ENCODE measurements at places on chromosomes 16 and 17.
A peak's percentile ranks its signal among the peaks of the same experiment; 100 is the strongest.

DNA sequence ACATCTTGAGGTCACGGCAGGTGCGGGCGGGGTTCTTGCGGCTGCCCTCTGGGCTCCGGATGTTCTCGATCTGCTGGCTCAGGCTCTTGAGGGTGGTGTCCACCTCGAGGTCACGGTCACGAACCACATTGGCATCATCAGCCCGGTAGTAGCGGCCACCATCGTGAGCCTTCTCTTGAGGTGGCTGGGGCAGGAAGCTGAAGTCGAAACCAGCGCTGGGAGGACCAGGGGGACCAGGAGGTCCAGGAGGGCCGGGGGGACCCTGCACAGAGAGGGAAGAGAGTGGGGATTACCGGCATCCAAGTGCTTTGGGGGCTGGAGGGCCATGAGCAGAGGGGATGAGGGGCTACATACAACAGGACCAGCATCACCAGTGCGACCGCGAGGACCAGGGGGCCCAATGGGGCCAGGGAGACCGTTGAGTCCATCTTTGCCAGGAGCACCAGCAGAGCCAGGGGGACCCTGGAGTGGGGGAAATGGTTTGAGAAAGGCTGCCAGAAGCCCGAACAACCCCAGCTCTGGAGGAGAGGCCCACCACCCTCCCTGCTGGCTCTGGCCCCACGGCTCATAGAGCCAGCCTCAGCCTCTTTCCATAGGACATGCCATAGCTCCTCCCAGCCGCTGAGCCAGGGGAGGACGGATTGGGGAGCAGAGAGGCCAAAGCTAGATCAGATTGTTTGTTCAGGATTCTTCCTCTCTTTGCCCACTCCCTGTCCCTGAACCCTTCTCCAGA lies 14.6 kb downstream of the COL1A1 start:
- no peak for DNase-seq

GRCh38 chr17:48026502-48027321 lies 10.9 kb downstream of the COPZ2 start:
- peak; percentile 80 for DNase-seq

GRCh38 chr16:24440306-24440705 lies 99.1 kb upstream of the RBBP6 start:
- DNase-seq, result no peak

DNA sequence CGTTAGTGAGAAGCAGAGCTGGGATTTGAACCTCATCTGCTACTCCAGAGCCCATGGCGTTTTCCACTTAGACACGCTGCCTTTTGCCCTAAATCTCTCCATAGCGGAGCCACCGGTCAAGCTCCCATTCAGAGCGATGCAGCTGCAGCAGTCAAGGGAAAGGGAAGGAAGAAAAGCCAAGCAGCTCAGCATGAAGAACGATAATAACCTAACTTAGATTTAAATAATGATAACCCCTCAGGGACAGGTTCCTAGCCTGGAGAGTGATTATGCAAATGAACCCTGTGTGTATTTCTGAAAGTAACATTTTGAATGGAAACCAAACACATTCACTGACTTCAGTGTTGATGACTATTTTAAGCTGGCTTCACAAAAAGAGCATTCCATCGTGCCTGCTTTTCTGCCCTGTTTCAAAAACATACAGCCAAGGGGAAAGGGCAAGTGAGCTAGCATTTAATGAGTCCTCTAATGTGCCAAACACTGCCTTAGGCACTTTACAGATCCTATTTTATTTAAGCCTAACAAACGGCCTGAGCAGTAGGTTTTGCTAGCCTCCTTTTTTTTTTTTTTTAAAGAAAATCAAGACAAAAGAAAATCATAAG lies 798.3 kb downstream of the CDH8 start:
- DNase-seq, result no peak

DNA sequence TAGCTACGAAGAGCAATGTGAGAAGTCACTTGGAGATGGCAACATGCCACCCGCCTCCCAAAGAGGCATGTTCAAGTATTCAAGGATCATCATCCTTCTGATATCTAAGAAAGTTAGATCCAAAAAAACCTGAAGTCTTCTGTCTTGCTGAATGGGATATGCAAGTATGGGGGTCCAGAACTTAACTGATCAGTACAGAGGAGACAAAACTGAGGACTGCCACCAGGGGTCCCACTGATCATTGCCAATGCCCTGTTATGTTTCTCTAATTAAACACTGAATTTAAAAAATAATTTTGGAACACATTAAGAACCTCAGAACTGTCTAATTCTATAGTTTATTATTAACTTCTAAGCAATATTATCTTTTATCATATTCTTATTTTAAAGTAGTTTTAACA lies 99.7 kb downstream of the CDH8 start:
- DNase-seq, result no peak

- no peak for DNase-seq
These were observed 151.2 kb upstream of the AXIN2 start for GRCh38 chr17:65712383-65713267.

DNA sequence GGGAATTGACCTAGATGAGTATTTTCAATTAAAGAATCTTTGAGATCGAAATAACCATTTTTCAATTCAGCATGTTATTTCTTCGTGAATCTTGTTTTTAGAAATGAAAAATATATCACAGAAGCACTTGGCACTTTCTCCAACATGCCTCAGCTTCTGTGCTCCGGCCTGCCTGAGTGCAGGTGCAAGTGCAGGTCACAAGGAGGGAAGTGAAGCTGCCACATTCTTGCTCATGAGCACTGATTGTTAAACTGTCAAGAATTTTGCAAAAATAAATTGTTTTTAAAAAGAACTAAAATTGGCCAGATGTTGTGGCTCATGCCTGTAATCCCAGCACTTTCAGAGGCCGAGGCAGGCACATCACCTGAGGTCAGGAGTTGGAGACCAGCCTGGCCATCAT lies 38.3 kb upstream of the SKAP1 start:
- no peak for DNase-seq

DNA sequence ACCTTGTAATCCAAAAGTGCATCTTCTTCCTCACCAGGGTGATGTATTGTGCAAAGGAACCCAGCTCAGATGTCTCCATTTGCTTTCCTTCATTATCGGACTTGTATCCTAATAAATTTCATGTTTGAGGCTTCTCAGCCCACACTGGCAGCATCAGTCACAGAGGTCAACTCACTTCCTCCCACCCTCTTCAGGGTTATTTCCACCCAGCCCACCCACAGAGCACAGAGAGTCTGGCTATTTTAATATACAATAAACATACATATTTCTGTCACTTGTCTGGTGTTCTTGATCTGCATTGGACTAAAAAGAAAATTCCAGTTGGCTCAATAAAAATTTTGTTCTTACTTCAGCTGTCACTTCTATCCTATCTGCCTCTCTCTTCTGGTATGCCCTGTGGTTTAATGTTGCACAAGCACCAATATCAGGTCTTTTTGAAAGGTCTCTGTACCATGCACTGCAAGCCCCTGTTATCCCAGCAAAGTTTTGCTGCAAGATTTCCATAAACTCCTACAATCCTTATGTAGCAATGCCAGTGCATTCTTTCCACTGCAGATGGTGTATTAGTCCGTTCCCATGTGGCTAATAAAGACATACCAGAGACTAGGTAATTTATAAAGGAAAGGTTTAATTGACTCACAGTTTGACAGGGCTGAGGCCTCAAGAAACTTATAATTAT lies 201.8 kb downstream of the CDH11 start:
- no peak for DNase-seq

GRCh38 chr17:55730380-55730779 lies 7.7 kb upstream of the TMEM100 start:
- DNase-seq, result no peak

- DNase-seq, result no peak
These were observed 15.7 kb upstream of the GPR139 start for GRCh38 chr16:20089246-20089965.

GRCh38 chr17:10648956-10649355 lies 8.2 kb downstream of the MYH3 start:
- DNase-seq, result no peak

- DNase-seq, result no peak
These were observed 127.9 kb upstream of the CPHXL start for GRCh38 chr16:75854152-75854551.

DNA sequence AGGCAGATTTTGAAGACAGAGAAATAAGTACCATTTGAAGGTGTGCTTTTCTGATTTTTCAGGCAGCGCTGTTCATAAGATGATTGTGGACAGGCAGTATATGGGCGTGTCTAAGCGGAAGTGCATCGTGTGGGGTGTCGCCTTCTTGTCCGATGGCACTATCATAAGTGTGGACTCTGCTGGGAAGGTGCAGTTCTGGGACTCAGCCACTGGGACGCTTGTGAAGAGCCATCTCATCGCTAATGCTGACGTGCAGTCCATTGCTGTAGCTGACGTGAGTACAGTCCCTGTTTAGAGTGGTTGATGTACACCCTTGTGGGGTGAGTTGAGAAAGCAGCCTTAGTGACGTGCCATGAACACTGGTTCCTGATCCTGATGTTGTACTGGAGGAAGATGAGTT lies 10.7 kb downstream of the UTP4 start:
- no peak for DNase-seq

DNA sequence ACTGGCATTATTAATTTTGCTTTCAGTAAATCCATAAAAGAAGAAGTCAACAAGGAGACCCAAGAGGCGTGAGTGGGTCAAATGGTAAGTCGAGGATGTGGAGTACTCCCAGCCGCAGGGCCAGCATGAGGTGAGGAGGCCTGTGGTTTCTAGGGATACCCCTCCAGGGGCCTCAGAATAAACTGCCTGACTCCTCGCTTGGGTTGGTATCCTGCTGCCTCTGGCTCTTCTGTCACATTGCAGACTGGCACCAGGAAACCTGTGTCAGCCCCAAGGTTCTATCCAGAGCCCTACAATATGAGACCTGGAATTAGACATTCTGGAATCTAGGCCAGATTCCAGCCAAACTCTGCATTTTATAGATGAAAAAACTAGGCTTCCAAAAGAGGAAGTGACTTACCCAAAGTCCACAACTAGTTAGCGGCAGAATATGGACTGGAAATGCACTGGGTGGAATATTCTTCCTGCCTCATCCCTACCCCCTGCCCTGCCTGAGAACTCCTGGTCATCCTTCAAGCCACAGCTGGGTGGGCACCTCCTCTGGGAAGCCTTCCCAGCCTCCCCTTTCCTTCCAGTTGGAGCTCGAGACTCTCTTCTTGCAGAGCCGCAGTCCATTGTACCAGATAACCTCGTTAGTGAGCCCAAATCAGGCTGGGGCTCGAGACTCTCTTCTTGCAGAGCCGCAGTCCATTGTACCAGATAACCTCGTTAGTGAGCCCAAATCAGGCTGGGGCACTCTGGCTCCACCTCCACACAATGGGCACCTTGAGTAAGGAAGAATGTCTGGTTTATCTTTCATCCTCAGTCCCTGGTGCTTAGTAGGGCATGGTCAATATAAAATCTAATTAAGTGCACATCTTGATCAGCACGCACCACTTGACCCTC lies 22.6 kb downstream of the C17orf67 start:
- no peak for DNase-seq

DNA sequence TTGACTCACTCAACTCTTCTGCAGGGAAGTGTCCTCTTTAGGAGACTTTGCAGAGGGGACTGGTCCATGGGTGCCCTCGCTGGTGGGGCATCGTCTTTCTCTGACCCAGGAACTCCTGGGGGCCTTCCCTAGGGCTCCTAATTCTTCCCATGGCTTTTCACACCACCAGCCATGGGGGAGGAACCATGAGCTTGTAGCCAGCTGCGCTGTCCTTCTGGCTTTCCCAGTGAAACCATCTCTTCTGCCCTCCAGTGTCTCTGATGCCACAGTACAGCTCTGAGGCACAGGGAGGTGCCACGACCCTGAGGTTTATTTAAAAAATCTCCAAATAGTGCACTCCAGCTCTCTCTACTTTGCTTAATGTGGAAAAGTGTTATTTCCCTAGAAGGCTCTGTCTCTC lies 78.6 kb downstream of the SDR42E1 start:
- no peak for DNase-seq

DNA sequence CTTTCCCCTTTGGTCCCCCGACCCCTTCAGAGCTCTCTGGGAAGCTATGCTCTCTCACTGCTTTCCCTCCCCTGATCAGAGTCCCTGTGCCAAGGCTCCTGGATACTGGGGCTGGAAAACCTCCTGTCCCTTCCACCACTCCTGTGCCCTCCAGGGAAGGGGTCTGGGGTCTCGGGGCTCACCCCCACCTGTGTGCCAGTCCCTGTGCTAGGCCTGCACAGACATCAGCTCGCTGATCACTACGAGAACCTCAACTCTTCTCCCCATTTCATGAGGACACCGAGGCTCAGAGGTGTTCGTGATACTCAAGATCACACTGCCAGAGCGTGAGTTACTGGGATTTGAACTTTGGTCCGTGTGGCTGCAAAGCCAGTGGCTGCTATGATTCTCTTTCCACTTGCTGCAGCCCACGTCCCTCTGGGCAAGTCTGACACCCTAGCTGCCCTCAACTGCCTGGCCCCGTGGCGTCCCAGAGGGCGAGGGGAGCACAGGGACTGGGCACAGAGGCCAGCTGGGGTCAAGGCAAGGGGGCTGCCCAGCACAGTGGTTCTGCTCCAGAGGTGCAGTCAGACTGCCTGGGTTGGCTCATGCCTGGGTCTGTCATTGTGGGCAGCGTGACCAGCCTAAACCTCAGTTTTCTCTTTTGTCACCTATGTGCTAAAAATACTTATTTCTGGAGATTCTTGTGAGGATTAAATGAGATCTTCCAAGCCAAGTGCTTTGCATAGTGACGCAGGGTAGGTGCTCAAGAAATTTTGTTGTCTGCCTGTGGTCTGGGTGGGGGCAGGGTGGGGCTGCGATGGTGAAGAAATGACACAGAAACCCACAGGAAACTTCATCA lies 43.8 kb upstream of the TOB1 start:
- no peak for DNase-seq

DNA sequence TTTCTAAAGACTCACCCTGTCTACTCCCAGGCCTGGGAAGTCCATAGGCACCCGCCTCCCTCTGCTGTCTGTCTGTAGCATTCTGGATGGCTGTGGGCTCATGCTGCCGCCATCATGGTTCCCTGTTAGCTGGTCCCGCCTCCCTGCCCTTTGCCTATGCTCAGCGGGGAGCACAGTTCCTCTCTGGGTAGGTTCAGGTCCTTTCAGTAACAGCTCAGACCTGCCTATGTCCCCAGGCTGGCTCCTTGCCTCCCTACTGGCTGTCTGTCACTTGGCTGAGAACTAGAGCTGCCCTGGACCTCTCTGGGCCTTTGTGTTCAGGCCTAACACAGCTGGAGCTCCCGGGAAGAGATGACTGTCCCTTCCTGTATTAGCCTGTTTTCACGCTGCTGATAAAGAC lies 317.9 kb downstream of the SNX29 start:
- no peak for DNase-seq

DNA sequence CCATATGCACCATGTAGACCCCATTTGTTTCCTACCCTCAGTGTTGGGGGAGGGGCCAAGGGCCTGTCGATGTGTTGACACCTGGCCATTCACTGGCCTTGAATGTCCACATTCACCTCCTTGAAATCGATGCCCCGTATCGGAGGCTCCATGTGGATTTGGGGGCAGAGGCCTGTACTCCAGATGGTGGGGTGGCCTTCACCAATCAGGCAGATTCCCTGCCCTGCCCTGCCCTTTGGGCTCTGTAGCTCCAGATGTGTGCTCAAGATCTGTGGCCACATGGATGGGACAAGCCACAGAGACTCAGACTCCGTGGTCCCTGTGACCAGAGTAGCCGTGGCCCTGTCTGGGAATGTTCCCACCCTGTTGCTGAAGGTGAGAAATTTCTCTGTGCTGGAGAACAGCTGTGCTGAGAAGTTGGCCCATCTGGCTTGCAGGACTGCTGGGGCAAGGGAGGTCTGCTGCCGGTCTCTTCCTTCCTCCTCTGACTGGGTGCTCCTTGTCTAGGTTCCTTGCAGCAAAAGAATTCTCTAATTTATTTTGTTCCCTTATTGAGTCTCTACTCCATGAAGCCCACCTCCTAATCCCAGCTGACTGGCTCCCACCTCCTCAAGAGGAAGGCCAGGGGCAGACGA lies 221.3 kb downstream of the SEC14L1 start:
- no peak for DNase-seq

GRCh38 chr17:27318633-27319032 lies 24.7 kb downstream of the WSB1 start:
- DNase-seq, result no peak

Data from substantia nigra (tissue), 51 donors.